ENCODE measurements at places on chromosomes 2 and 18.

GRCh38 chr18:65988386-65988785 is 237.6 kb downstream of the CDH7 start:
- no peak for DNase-seq

DNA sequence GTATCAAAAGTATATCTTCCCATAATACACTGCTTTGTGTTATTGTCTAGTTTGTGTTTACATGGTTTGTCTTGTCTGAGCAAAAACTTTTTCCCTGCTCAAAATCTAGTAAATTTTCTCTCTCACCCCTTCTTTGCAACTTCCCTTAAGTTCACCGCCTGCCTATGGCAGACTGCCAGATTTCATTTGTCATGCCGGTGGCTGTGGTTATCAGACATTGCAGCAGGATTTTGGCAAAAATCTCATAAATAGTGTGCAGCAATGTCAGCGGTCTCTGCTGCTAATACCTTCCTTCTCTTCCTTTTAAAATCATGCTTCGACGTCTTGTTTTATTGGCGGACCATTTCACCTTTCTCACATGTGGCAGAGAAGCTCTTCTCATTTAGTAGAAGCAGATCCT is 45.6 kb upstream of the TMEM178A start:
- DNase-seq: no peak

DNA sequence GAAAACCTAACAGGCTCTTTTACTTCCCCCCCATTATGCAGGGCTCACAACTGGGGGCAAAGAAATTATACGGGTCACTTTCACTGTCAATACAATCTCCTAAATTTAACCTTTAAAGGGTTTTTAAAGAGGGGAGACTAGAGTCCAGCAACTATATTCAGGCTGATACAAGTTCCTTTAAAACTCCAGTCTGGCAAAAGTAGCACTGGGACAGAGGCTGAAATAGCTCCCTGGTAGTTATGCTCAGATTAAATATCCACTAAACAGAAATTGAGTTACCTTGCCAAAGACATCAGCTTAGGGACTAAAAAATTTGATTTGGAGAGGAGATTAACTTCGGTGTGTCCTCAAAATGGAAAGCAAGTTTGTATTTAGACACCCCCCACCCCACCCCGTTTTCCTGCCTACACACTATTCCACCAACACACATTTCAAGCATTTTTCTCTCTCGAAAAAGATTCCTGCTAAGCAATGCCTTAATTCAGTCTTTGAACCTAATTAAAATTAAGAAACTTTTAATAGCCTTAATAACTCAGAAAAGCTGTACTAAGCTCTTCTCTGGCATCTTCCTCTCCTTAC is 127.2 kb downstream of the OSBPL1A start:
- peak; percentile 7 for DNase-seq

- peak; percentile 50 for DNase-seq
Measured at GRCh38 chr2:134727385-134727784, 8.6 kb upstream of the TMEM163 start.

- DNase-seq: no peak
Measured at GRCh38 chr18:40692871-40693270, 1262.2 kb upstream of the PIK3C3 start.

GRCh38 chr2:232937278-232937906 is 67.3 kb downstream of the SNORC start:
- DNase-seq: no peak

GRCh38 chr2:54940723-54941122 is 109.5 kb downstream of the RTN4 start:
- DNase-seq: no peak

- no peak for DNase-seq
Measured at GRCh38 chr2:79619976-79620375, 107.1 kb downstream of the CTNNA2 start.

DNA sequence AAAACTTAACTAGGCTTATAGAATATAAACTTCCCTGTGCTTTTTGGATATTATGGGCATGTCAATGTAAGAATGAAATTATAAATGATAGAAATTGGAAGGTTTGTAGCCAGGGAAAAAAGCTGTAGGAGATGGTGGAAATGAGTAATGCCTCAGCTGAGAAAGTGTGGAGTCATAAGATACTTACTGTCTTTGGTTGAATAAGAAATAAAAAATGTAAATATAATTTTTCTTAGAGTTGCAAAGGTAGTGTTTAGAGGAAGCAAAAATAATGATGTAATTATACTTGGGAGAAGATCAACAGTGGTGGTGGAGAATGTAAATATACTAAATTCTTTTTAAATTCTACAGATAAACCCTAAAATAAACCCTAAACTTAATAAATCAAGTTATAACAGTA is 26.2 kb upstream of the RND3 start:
- no peak for DNase-seq

DNA sequence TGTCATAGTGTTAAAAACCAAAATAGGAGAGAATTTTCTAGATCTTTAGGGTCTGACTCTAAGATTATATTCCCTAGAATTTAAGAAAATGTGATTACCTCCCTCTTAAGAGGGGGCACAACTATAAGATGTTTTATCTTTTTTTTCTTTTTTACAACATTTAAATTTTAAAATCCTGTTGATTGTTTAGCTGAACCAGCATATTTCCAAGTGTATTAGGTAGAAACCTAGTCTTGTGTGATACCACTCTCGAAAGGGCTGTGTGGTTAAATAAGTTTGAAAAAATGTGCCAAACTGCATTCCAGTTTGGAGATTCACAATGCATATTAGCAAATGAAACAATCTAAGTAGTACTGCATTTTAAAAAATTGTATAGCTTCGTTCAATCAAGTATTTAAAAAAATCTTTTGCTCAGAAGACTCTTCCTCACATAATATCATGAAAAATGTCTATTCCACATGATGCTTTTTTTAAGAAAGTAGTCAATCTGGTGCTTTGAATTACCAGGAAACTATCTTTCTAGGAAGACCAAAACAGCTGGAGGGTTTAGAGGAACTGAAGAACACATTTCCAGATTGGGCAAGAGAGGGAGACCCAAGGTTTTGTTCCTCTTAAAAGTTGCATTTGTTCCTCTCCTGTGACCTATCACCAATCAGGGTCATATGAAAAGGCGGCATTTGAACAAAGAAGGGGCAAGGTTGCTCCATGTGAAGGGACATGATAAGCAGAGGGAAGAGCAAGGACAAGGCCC is 98.8 kb downstream of the DPP4 start:
- no peak for DNase-seq

DNA sequence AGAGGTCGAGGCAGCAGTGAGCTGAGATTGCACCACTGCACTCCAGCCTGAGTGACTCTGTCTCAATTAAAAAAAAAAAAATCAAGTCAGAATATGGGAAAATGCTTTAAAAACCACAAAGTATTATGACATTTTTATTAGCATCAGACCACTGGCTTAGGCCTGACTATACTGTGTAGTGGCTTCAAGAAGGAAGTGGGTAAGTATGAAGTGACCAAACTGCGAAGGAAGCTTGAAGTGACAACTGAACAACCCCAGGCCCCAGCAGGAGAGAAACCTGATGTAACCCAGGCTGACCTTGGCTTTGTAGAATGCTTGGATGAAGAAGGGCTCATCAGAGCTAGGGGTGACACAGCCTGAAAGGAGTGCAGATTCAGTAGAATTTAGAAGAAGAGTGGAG is 21.4 kb upstream of the HAAO start:
- no peak for DNase-seq

DNA sequence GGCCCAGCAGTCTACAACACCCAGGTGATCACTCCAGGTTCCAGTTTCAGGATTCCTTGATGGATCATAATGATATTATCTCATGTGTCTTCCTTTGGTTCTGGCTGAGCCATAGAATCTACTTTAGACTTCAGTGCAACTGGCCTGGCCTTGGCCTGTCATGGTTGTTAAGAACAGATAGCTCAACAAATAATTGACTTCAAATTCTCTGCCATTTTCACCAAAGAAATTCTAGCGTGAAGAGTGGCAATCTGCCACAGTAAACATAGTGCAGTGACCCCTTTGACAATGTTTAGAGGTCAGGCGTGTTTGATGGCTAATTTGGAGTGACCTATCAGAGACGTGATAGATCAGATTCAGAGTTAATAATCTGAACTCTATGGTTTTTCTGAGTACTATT is 50.2 kb upstream of the ZNF385B start:
- no peak for DNase-seq

- DNase-seq: no peak
Measured at GRCh38 chr2:37920570-37920969, 4.5 kb upstream of the RMDN2 start.

DNA sequence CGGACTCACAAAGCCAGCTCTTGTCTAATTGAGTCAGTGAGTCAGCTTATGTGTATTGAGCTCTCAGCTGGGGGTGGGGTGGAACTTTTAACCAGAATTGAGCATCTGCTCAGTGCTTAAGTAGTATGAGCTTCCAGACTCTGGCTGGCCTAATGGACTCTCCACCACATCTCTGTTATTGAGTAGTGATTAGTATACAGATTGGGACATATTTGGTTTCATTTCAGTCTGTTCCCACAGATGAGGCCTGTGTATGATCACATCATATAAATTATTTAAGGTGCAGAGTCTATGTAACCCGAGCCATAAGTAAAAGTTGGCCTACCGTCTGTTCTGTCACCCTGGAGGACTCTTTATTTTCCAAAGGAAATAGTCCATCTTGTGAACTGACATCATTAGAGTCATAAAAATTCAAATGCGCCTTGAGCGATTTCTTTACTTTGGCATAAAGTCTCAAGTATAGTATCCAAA is 152.1 kb downstream of the THSD7B start:
- DNase-seq: peak; percentile 56

- no peak for DNase-seq
Measured at GRCh38 chr2:33130054-33130447, 183.3 kb downstream of the LTBP1 start.

GRCh38 chr2:1829796-1830195 is 85.5 kb upstream of the PXDN start:
- no peak for DNase-seq

GRCh38 chr2:174878537-174879147 is 114.4 kb upstream of the CHRNA1 start:
- DNase-seq: no peak

DNA sequence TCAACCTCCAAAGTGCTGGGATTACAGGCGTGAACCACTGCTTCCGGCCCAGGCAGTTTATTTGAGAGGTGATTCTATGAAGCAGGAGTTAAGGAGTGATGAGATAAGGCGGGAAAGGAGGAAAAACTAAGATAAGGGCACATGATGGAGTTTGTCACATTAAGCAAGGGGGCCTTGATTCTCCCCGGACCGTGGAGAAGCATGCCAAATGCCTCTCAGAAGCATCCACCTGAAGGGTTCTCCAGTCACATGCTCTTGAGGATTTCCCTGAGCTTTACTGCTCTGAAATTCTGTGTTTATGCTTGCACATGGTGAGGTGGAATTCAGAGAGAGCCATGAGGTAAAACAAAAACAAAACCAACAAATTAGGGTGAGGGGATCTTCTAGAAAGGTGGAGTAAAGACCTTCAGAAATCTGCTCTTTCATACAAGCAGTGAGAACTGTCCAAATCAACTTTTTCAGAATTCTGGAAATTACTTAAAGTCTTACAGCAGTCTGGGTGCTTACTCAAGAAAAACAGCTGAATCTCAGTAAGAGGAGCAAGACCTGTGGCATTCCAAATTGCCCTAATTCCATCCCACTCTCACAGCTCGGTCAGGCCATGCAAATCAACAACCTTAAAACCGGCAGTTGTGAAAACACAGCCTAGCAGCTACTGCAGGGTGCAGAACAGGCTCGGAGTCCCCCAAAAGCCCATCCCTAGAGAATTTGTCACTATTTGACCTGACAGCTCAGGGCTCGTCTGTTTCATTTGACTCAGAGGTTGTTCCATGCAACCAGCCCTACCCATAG is 69.1 kb upstream of the CTLA4 start:
- DNase-seq: no peak

- DNase-seq: no peak
Measured at GRCh38 chr2:170155723-170156253, 22.2 kb upstream of the MYO3B start.

- no peak for DNase-seq
Measured at GRCh38 chr18:79873449-79874110, 75.8 kb downstream of the KCNG2 start.

DNA sequence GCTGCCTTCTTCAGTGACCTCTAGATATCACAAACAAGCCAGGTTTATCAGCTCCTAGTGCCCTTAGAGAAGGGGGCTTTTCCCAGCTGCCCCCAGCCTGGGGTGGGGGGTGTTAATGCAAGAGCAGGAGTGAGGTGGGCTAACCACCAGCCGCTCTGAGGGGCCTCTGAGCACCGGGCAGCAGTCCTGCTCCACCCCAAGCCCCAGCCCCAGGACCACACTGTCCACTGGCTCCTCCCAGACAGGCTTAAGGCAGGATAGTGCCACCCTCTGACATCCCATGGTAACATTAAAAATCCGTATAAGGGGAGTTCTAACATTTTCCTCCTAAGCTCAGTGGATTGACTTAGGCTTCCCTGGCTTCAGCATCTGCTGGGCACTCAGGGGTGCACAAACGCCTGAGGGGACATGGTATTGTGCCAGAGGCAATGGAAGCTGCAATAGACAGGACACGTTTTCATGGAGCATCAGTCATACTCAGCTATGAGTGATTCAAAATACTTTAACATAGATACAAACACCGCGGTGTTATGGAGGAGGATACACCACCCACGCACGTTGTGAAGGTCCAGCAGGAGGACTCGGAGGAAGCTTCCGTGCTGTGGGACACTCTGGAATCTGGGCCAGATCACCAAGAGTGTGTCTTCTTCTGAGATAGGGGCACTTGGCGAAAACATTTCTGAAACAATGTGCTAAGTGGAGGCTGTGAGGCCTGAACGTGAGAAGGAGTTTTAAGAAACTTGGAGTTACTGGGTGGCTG is 112.7 kb upstream of the EPC2 start:
- no peak for DNase-seq

- DNase-seq: no peak
Measured at GRCh38 chr18:31303771-31304170, 14.2 kb upstream of the DSG1 start.

DNA sequence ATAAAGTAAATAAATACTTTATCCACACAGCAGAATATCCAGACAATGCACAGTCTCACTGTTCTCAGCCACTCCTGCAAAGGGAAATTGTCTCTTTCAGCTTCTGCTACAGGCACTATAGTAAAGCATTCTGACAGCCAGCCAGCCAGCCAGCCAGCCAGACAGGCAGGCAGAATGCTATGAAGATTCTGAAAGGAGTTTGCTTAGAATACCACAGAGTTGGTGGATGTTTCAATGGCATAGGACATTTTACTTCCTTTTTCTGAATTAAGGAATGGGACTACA is 116.1 kb upstream of the CYP26B1 start:
- no peak for DNase-seq
